ENCODE measurements at places on chromosomes 4 and X.

DNA sequence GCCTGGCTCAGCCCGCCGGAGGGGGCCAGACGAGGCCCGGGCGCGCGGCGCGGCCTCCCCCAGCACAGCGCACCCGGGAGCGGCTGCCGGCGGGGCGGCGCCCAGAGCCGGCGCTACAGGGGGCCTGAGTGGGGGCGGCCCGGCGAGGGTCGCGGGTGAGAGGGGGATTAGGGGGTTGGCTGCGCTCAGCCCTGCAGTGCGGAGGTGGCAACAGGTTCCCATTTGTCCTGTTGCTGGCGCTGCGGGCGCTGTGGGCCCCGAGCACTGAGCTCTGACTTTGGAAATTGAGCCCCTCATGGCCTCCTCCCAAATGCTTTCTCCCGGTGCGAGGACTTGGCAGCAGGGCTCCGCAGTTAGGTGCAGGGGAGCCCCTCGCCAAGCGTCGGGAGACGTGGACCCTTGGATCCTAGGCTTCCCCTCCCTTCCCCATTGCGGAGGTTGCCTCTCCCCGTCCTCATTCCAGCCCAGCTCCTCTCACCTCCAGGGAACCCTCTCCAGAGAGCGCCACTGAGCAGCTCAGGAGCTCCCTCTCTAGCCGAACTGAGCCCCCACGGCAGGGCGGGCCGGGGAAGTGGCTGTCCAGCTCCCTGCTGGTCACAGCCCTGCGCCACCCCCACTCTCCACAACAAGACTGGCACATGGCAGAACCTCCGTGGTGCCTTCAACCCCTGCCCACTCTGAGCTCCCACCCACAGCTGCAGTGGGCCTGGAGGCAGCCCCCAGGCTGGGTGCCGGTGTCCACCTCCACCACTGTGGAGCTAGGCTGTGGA is 2.5 kb upstream of the DUSP9 start:
- no peak for DNase-seq

- DNase-seq, result no peak
Measured at GRCh38 chr4:156693557-156693956, 278.0 kb downstream of the PDGFC start.

DNA sequence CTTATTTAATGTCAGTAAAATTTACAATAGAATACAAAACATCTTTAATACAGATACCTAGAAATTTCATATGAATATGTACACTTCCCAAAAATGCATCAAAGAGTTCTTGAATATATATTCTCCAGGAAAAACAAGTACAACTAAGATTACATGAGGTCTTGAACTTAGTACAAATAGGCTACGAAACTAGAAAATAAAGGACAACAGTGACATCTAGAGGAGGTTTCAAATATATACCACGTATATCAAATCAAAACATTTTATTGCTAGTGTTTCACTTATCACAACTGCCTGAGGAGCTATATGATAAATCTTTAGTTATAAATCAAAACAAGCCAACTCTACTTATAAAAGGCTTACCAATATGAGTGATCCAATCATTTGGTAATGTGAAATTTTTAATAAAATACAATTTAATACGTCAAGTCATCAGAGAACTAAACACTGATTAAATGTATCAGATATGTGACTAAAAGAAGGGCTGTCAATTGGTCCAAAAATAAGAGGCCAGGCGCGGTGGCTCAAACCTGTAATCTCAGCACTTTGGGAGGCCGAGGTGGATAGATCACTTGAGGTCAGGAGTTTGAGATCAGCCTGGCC is 36.6 kb downstream of the ANAPC10 start:
- DNase-seq, result peak; percentile 16

- no peak for DNase-seq
Measured at GRCh38 chr4:116880625-116881024, 204.8 kb downstream of the TRAM1L1 start.

DNA sequence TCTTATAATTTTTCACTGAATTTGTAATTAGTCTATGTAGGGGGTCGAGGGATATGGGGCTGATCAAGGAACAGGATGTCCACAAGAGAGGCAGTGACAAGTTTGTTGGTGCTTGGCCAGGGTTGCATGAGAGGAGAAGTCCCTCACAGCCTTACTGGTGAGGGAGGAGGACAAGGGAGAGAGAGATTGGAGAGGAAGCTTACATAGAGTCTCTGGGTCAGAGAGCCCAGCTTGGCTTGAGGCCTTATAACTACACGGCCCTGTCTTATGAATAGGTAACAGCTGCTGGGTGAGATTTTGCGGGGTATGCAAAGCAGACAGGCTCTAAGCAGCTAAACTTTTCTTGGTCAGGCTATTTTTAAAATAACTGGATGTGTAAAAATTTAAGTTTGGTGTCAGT is 37.9 kb upstream of the OTUD4 start:
- no peak for DNase-seq

GRCh38 chrX:71366674-71367256 is 608 bp downstream of the TAF1 start:
- no peak for DNase-seq

DNA sequence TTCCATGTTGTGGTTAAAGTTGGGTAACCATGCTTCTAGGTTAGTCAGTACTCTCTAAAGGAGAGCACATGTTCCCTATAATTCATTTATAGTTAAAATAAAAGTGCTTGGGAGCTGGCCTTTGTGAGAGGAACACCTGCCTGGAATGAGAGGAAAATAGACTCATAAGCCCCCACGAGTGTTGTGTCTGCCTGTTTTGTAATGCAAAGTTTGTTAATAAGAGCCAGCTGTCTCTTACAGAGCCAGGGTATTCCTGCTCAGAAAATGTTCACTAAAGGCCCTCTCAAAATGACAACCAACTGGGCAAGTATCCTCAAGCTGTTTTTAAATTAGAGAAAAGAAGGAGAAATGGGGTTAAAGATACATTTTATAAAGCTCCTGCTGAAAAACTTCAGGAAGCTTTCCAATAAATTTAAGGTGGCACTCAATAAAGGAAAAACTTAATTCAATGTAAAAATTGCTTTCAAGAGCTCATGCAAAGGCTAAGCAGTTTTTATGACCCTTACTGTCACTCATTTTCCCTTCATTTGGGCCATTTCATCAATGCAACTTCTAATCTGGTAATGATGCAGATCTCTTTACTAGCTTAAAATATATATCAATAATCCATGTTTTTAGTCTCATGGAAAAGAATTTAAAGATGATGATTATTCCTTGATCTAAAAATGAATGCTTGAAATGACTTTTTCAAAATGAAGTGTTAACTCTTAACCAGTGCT is 793.6 kb downstream of the STPG2 start:
- DNase-seq, result no peak

DNA sequence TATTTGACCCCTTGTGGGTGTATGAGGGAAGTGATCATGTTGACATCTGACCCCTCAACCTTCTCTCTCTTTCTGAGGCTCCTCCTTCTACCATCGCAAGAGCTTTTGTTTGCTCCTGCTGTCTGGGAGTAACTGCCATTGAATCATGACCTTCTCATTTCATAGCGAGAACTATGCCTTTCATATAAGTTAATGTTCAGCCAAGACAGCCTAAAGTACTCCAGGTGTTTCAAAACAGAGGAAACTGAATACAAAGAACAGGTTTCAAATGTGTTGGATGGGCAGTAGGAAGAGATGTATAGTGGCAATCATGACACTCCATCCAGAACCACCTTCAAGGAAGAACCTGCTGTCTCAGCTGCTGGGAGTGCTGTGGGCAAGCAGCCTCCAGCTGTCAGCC is 403.1 kb downstream of the MID1IP1 start:
- DNase-seq, result no peak

DNA sequence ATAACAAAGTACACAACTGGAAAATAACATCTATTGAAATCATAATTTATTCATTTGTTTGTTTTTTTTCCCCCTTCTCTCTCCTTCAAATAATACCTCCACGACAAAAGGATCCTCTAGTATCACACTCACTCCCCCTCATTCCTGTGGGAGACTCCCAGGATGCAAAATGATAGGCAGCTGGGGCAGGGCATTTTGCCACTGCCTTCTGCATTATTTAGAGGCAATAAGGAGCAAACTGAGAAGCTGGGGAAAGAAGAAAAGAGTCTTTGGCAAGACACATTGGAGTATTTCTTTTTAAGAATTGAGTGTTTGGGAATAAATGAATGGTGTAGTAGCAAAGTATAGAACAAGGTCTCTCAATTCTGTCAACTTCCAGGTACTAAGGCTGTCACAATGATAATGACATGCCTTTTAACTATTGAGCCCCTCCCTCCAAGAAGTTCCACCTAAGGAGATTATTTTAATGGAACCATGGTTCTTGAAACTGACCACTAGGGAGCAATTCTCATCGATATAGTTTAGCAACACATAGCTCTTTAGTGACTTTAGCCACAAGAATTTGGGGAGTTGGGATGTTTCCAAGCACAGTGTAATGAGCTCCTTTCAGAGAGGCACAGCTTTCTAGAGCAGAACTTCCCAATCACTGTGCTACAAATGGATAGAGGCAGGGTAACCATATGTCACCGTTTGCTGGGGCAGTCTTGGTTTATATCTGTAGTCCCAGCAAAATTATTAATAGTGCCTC is 303.3 kb downstream of the FRMPD4 start:
- no peak for DNase-seq

- no peak for DNase-seq
Measured at GRCh38 chr4:28702571-28702970, 1841.9 kb downstream of the STIM2 start.

- DNase-seq, result no peak
Measured at GRCh38 chrX:103656617-103657016, 27.8 kb downstream of the TCEAL1 start.

- no peak for DNase-seq
Measured at GRCh38 chrX:11580789-11581188, 84.9 kb downstream of the ARHGAP6 start.

GRCh38 chr4:8910100-8910821 is 38.6 kb upstream of the HMX1 start:
- DNase-seq, result no peak

DNA sequence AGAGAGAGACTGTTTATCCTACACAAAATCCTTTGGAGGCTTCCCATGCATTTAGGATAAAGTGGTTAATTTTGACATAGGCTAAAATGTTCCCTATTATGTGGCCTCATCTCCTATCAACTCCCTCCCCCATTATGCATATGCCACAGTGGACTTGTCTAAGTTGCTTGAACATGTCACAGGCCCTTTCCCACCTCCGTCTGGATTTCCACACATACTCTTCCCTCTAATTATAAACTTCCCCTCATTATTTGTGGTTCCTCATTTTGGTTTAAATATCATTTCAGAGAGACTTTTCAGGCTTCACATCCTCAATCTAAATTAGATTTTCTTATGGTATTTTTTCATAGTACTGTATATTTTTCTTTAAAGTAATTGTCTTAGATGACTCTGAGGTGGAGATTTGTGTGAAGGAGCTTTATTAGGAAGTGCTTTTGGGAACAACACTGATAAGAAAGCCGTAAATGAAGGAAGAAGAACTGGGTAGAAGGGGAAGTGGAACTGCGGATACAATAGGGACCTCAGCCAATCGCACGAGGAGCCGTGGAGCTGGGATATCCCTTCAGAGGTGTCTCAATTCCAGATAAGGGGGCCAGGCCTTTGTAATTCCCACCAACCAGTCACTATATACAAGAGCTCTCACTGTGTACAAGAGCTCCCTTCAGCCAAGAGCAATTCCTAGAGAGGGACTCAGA is 7.9 kb downstream of the C4orf17 start:
- peak; percentile 59 for DNase-seq

DNA sequence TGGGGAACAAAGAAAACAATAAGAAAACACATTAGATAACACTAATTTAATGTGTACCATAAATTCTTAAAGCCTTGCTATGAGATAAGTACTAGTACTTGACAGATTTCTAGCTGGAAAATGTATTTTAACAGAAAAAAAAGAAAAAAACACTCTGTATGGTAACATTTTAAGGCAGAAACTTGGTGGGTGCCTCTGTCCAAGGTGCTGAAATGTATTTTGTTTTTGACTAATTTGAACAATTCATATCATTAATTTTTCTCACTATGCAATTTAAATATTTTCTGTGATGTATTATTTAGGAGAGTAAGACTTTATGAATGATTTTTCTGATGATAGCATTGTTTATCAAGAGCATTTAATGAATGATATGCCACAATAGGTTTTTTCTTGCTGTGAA is 107.5 kb downstream of the GABRG1 start:
- DNase-seq, result no peak

DNA sequence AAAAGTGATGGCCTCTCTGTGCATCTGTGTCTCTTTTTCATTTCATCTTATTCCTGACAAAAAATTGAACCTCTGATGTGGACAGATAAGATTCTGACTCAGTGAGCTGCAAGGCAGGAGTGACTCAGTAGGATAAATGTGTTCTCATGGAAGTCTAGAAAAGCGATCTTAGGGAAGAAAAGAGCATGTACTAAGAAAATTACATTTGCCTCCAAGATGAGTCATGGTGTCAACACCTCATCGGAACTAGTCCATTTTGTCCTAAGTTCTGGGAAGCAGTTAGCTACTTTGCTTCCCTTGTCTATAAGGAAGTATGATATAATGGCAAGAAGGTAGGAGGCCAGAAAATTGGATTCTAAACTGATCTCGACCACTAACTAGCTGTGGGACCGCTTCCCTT is 83.5 kb upstream of the AFF2 start:
- DNase-seq, result peak; percentile 12

- DNase-seq, result no peak
Measured at GRCh38 chr4:110208419-110208818, 10.0 kb upstream of the ELOVL6 start.

DNA sequence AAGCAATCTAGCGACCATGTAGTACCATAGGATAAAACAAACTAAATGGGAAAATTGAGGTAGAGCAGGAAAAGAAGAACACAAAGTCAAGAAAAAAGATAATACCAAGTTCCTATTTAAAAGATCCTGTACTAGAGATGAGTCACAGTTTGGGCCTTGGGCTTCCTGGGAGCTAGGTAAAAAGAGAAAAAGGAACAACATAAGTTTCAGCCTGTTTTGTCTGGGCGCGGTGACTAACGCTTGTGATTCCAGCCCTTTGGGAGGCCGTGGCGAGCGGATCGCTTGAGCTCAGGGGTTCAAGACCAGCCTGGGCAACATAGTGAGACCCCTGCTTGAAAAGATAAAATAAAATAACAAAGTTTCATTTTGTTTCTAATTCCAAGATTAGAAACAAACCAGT is 14.0 kb upstream of the TMEM156 start:
- peak; percentile 91 for DNase-seq

DNA sequence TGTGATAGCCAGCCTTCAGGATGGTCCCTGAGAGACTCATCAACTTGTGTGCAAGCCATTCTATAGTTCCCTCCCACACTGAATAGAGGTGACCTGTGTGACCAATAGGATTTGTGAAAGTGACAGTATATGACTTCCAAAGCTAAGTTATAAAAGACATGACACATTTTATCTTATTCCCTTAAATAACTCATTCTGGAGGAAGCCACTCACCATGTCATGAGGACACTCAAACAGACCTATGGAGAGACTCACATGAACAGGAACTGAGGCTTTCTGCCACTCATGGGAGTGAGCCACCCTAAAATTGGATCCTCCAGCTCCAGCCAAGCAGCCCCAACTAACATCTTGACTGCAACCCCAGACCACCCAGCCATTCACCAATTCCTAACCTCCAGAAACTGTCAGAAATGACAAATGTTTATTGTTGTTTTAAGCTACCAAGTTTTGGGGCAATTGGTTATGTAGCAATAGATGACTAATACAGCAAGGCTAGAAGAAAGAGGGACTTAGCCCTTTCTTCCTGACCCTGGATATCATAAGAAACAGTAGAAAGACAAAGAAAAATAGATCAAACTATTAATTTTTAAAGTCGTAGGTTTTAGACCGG is 9.0 kb upstream of the CHIC2 start:
- DNase-seq, result no peak

GRCh38 chr4:144591401-144591800 is 54.6 kb upstream of the HHIP start:
- no peak for DNase-seq

- DNase-seq, result peak; percentile 76
Measured at GRCh38 chrX:41381685-41382084, 47.7 kb downstream of the DDX3X start.

GRCh38 chr4:126753592-126753991 is 879.2 kb upstream of the INTU start:
- DNase-seq, result no peak
